ENCODE measurements at places on chromosomes 5 and 9.
A peak's percentile ranks its signal among the peaks of the same experiment; 100 is the strongest.

- DNase-seq: no peak
Observed at GRCh38 chr5:169584998-169585451, 1.5 kb downstream of the SPDL1 start.

DNA sequence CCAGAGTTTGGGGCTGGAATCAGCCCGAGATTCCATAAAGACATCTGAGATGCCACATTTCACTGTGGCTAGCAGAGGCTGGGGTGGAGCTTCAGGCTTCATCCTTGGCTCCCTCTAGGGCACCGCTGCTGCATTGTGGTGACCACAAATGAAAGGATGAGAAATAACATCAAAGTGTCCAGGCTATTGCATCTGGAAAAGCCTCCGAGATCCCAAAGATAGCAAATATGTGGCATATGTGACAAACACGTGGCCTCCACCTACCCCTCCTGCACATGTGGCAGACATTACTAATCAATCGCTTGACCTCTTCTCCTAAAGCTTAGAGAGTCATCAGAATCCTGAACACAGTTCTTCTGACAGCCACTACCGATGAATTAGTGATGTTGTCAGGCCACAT lies 4.5 kb downstream of the SPARC start:
- DNase-seq: no peak

DNA sequence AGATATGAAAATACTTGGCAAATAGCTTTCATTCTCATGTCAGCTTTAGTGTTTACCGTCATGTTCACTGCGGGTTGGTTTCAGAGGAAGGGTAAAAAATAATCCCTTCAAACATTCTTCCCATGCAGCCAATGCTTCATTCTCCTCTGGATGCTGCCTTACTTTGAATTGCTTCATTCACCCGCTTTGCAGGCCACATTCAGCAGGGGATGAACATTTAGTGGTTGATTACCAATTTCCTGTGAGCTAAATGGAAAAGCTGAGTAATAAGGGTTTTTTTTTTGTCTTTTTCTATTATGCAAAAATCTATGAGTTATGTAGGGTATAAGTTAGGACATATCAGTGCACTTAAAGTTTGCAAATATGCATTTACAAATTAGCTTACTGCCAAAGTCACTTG lies 96.3 kb upstream of the MEF2C start:
- no peak for DNase-seq

GRCh38 chr9:35972093-35972492 lies 14.1 kb upstream of the OR2S2 start:
- no peak for DNase-seq

GRCh38 chr9:107742531-107743309 lies 253.2 kb upstream of the KLF4 start:
- no peak for DNase-seq

- no peak for DNase-seq
Observed at GRCh38 chr5:15446552-15446951, 53.4 kb upstream of the FBXL7 start.

GRCh38 chr5:110321117-110321516 lies 405.4 kb downstream of the TMEM232 start:
- no peak for DNase-seq

GRCh38 chr5:143056339-143056704 lies 286.1 kb downstream of the ARHGAP26 start:
- no peak for DNase-seq

- peak; percentile 51 for DNase-seq
Observed at GRCh38 chr5:55593115-55593472, 58.3 kb upstream of the PLPP1 start.

- no peak for DNase-seq
Observed at GRCh38 chr5:119366540-119366881, 10.7 kb downstream of the TNFAIP8 start.

DNA sequence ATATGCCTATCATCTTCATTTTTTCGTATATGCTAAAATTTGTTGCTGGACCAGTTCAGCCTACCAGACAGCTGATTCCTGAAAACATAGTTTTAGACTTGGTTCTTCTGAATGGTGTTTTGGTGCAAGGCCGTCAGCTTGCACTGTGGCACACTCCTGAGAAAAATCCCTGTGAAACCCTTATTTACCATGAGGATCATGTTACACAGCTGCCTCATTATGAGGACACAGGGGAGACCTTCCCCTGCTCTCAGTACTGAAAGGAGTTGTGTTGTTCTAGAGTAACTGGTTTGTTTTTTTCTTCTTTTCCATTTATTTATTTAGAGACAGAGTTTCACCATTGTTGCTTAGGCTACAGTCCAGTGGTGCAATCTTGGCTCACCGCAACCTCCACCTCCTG lies 37.6 kb downstream of the MAST4 start:
- DNase-seq: no peak

- DNase-seq: no peak
Observed at GRCh38 chr5:180354966-180355365, 1.8 kb upstream of the GFPT2 start.

DNA sequence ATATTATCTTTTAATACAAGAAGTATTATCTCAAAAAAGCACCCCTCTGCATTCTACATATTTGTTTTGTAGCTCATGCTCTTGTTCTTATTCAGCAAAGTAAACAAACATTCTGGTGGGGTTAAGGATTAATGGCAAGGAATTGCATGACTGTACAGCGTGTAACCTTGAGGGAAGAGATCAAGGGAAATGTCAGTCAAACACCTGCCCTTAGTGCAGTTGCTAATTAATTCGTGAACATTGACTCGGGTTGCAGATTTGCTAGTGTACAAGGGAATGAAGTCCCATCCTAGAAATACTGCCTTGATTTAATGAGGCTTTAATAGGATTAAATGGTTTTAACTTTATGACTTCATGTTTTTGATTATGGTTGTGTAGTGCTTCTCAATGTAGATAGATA lies 1758.1 kb downstream of the MAT2B start:
- peak; percentile 19 for DNase-seq

- no peak for DNase-seq
Observed at GRCh38 chr5:147801461-147801860, 18.9 kb upstream of the JAKMIP2 start.

- DNase-seq: no peak
Observed at GRCh38 chr5:13378091-13378490, 566.4 kb downstream of the DNAH5 start.

DNA sequence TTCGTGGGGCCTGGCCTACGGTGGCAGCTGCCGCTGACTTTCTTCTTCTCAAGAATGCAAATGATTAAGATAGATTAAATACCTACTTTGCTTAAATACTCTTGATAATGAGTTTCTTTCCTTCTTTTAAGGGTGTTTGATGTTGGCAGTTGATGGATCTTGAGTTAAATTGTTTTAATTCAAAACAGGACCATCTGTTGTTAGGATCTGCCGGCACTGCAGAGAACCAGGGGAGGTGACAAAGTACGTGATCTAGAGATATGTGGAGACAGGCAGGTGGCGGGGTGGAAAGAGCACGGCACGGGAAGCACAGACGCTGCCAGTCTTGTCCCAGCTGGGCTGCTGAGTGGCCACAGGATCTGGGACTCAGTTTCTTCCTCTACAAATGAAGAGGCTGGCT lies 37.9 kb downstream of the MED27 start:
- peak; percentile 92 for DNase-seq

DNA sequence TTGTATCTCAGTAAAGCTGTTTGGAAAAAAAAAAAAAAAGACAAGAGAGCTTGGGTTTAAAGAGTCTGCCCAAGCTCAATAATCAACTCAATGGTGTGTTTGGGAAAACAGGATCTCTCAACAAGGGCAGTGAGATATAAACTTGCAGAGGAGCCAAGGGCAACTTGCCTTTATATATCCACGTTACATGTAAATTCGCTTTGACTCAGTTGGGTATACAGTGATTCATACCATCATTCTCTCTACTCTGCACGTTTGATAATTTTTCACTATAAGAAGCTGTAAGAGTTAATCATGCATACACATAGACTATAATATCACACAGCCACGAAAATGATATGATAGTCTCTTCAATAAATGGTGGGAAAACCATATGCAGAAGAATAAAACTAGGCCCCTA lies 24.9 kb downstream of the ADAM19 start:
- no peak for DNase-seq

GRCh38 chr5:169944115-169944514 lies 36.2 kb downstream of the INSYN2B start:
- no peak for DNase-seq

GRCh38 chr5:157535042-157535865 lies 40.3 kb downstream of the ADAM19 start:
- no peak for DNase-seq

GRCh38 chr5:121525706-121526105 lies 326.0 kb upstream of the FTMT start:
- DNase-seq: no peak

DNA sequence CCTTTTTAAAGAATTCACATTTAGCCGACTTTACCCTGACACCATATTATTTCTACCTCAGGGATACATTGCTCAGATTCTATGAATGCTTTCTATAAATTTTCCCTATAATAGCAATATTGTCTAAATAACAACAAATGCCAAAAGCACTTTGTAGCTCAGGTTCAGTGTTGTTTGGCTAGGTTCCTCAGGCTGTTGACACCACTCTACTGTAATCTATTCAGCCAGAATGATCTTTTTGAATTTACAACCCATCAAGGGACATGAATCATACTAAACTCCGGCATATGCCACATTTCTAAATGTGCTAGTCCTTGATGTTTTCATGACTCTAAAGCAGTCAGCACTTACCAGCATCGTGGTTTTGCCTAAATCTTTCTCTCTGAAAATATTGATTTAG lies 641.5 kb upstream of the CDH10 start:
- DNase-seq: no peak

- DNase-seq: no peak
Observed at GRCh38 chr5:58318468-58318867, 141.4 kb downstream of the PLK2 start.

- no peak for DNase-seq
Observed at GRCh38 chr5:11363631-11364178, 540.5 kb downstream of the CTNND2 start.

DNA sequence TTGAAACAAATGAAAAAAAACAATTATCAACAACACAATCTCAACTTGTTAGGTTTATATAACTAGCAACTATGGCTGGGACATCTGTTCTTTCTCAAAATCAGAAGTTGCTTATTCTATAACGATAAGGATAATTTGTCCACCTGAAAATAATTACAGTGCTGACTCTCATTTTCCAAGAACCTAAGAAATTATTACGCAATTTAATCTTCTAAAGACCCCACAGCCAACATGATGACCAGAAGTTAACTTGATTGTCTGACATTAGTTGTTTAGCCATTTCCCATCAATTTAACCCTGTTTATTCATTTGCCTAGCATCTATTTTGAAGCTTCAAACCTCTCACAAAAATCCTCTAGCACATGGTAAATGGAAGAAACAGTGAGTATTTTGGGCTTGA lies 293.8 kb downstream of the ELAVL2 start:
- no peak for DNase-seq

GRCh38 chr5:111914966-111915636 lies 158.1 kb upstream of the NREP start:
- DNase-seq: no peak

GRCh38 chr9:107809871-107810460 lies 320.4 kb upstream of the KLF4 start:
- DNase-seq: no peak

DNA sequence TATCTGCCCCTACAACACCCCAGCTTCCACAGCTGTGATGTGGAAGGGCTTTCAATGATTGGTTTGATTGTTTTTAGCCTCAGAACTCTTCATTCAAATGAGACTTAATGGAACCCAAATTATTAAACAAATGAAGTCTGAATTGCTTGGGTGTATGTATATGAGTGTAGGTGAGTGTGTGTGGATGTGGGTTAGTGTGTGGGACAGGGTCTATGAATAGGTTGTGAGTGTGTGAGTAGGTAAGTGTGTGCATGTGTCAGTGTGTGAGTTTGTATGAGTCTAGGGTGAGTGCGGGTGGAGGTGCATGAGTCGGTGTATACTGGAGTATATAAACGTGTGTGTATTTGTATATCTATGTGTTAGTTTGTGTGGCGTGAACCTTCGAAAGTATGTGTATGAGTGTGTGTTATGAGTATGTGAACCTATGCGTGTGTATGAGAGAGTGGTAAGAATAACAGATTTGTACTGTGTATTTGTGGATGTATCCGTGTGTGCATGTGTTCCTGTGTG lies 26.9 kb downstream of the COL15A1 start:
- no peak for DNase-seq

- DNase-seq: no peak
Observed at GRCh38 chr5:108739376-108739775, 8.3 kb upstream of the FER start.

GRCh38 chr5:144273232-144274027 lies 102.8 kb downstream of the KCTD16 start:
- no peak for DNase-seq

GRCh38 chr5:14326035-14326903 lies 183.1 kb downstream of the TRIO start:
- DNase-seq: peak; percentile 35

DNA sequence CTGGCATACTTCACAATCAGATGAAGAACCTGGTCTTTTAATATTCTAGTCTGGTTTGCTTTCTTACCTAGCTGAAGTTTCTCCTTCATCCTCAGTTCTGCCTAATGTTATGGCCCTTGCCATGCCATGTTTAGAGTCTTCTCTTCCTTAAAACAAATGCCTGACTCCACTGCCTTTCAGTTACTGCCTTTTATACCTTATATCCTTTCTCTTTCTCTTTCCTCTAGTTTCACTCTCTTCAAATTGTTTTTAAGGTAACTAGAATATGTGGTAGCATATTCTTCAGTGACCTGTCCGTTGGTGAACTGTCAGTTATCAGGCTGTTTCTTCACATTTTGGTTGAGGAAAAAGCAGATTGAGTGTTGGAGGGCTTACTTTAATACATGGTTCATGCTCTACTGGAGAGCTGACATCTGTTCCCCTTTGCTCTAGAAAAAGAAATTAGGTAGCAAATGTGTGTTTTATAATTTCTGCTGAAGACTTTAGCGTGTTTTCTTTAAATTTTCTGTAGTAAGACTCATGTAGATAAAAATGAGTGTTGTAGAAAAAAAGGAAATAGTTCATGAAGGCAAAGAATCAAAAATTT lies 103.8 kb downstream of the DMXL1 start:
- DNase-seq: no peak

DNA sequence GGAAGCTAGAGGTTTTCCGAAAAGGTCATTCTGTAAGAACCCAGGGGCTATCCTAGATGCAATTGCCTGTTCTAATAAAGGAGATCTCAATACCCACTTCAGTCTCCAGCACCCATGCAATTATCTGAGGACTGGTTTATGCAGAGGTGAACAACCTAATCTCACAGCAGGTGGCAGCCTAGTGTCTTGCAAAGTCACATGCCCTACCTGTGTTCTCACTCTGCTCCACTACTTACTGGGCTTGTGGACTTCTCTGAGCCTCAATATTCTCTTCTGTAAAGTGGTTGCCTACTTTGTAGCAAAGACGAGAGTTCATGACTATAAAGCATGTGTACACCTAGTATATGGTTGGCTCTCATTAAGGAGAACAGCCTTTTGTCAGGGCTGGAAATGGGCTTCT lies 21.0 kb upstream of the ALDH1B1 start:
- peak; percentile 73 for DNase-seq

- DNase-seq: no peak
Observed at GRCh38 chr9:27460226-27461023, 63.7 kb upstream of the IFNK start.

GRCh38 chr5:14569948-14570691 lies 11.5 kb upstream of the OTULINL start:
- DNase-seq: no peak

All from WERI-Rb-1 (cell line).